ENCODE measurements at places on chromosomes 2 and 18.

GRCh38 chr18:9988665-9989064 is 74.8 kb downstream of the VAPA start:
- DNase-seq = no peak

DNA sequence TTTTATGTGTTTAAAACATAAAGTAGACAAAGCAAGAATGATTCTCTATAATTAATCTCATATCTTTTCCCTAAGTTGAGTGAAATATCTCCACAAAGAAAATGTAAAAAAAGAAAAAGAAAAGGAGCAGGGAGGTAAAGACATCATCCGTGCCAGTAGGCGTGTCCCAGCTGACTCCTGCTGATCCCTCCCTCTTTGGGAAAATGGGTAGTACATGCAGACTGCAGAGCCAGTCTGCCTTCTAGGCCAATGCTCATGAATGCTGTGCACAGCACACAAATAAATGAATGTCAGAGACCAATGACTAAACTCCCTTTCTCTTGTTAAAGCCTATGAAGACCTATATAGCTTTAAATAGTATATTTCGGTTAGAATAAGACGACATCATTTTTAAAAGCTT is 64.7 kb downstream of the RAPH1 start:
- no peak for DNase-seq

- DNase-seq = no peak
Observed at GRCh38 chr2:174764280-174765255, at the start of gene CHRNA1. CHRNA1 (minus strand) TSS chr2:174764472; CDS start chr2:174764394, 78 bp downstream.

GRCh38 chr2:197914778-197915177 is 110.4 kb downstream of the PLCL1 start:
- DNase-seq = no peak

GRCh38 chr2:201057715-201058248 is 13.7 kb downstream of the HYCC2 start:
- no peak for DNase-seq

DNA sequence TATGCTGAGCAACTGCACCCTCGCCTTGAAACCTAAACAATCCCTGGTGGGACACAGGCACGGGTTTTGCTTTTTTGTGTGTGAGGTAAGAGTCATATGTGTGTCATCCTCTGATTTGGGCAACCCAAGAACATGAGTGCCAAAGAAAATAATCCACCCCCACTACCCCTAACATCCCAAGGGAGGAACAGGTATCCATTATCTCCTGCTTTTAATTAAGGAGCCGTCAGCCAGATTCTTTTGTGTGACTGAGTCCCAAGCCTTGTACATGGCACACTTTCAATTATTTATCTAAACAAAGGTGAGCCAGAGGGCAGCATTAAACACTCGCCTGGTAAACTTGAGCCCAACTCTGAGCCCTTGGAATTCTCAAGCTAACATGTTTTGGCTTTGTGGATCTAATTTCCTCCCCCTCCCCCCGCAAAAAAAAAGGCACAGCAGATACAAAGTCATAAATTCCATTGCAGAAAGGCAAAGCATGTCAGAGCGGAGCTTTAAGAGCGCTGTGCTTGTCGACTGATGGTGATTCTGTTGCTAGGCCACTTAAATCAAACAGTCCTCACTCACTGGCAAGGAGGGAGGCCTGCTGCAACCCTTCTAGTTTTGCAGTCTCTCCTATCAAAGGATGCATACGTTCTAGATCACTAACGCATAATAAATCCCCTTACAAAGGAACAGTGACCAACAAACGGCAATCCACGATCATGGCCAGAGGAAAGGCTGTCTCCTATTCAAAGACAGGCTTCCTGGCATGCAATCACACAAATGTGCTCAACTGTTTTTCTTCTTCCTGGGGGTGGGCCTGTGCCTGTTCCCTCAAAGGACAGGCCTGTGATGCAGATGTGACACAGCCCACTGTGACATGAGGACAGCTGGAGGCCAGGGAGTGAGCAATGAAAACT is 143.5 kb upstream of the LMAN1 start:
- no peak for DNase-seq

DNA sequence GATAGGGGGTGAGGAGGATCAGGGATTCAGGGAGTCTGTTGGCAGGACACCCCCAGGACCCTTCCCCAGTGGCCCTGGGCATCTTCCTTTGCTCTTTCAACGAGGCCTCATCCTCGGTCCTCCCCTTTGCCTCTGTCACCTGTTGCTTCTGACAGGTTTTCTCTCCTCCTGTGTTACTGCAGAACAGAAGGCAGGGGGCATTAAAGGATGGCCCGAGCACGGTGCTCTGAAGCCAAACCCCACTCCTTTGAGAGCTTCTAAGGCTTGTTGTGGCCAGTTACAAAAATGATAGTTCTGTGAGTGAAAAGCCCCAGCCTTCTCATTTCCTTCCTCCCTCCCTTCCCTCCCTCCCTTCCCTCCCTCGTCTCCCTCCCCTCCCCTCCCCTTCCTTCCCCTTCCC is 82.5 kb downstream of the THNSL2 start:
- no peak for DNase-seq

DNA sequence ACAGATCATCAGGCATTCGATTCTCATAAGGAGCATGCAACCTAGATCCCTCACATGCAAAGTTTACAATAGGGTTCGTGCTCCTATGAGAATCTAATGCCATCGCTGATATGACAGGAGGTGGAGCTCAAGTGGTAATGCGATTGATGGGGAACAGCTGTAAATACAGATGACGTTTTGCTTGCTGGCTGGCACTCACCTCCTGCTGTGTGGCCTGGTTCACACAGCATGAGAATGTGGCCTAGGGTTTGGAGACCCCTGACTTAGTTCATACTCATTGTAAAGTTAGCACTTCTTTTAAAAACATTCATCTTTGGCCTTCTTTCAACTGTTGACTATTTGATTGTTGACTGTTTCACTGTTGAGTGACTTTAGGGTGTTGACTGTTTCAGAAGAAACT is 8.7 kb upstream of the CHMP1B start:
- DNase-seq = no peak

DNA sequence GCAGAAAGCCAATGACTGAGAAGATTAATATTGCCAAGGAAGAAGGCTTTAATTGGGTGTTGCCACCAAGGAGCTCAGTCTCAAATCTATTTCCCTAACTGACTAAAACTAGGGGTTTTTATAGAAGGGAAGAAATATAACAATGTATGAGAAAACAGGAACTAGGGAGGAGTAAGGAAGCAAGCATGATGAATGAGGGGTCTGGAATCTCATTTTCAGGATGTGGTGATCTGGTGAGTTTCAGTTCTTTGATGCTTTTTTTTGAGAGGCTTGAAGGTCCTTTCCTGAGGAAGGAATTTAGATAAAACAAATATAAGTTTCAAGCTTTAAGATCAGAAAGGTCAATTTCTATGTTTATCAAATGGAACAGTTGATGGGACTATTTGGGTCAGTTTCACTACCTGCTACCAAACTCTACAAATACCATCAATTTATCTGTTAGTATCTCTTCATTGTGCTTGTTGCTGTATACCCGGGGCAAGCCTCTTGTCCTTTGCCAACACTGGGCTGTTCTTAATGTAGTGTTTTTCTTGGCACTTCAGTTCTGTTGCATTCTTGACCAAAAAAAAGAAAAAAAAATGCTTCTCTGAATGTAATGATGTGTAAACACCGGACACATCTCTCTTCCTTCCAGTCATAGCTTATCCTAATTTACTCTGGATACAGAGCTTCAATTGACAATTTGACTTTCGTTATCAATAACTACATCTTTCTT is 357.0 kb downstream of the GALNT13 start:
- DNase-seq = no peak

DNA sequence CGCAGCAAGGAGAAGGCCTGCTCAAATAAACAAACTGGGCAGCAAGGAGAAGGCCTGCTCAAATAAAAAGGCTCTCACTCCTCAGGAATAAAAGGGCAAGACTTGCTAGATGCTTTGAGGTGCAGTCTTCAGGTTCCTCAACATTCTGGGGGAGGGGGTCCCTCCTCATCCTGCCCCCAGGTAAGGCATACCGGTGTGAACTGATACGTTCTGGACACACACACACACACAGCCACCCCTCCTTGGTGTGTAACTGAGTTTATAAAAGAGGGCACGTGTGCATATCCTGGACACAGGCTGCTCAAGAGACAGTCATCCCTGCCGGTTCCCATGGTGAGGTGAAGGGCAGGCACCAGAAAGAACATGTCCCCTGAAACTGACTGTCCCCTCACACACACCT is 4.5 kb downstream of the TEX261 start:
- DNase-seq = no peak

- no peak for DNase-seq
Observed at GRCh38 chr2:39266139-39266805, 22.5 kb upstream of the CDKL4 start.

GRCh38 chr2:26801328-26801727 is 15.5 kb downstream of the CENPA start:
- no peak for DNase-seq

DNA sequence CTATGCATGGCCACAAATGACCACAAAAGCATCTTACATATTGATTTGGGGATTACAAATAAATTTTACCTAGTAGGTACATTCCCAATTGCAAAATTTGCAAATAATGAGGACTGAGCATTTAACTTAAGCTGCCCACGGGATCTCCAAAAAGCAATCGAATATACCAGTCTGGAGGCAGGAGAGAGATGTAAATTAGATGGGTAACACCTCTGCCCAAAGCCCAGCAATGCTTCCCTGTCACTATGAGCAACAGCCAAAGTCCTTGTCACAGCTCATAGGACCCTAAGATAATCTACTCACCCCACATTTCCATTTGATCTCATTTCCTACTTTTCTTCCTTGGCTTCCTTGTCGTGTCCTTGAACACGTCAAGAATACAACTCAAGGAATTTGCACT is 172.2 kb downstream of the SUCLG1 start:
- DNase-seq = no peak

Measured in activated CD4-positive, CD25-positive, alpha-beta regulatory T cell (primary cell).